ENCODE measurements at places on chromosomes 12 and 14. TPM values are rescaled to one million over a fixed set of nuclear protein-coding genes. Genes with fewer than 3 reads are reported as not detected.

Gene KRT81
- polyA plus RNA-seq: not detected

Gene PLEKHG7
- 0.94 TPM for polyA plus RNA-seq

Gene C3AR1
- polyA plus RNA-seq: 5.9 TPM

Gene FGD6
- polyA plus RNA-seq: 10.4 TPM

Gene KERA
- 0.97 TPM for polyA plus RNA-seq

Gene NID2
- 65.7 TPM for polyA plus RNA-seq

Gene ST8SIA1
- polyA plus RNA-seq: 0.77 TPM

Gene NXPH4
- 2.7 TPM for polyA plus RNA-seq

All from hepatocyte (in vitro differentiated cells).